Muscle of leg (tissue), 16 donors: ENCODE measurements at places on chromosomes 7 and 10. TPM values are rescaled to one million over a fixed set of nuclear protein-coding genes. Genes with fewer than 3 reads are reported as not detected.

- peaks cover 3% of the 10 kb centered on the region for H3K4me1 ChIP-seq
- DNase-seq, result no peak
- no peak overlapping the region for H3K27ac ChIP-seq
- no peak overlapping the region for H3K4me3 ChIP-seq
- no peaks in the 10 kb centered on the region for H3K27me3 ChIP-seq
Observed at GRCh38 chr10:1119027-1119426, 62.8 kb downstream of the WDR37 start.

DNA sequence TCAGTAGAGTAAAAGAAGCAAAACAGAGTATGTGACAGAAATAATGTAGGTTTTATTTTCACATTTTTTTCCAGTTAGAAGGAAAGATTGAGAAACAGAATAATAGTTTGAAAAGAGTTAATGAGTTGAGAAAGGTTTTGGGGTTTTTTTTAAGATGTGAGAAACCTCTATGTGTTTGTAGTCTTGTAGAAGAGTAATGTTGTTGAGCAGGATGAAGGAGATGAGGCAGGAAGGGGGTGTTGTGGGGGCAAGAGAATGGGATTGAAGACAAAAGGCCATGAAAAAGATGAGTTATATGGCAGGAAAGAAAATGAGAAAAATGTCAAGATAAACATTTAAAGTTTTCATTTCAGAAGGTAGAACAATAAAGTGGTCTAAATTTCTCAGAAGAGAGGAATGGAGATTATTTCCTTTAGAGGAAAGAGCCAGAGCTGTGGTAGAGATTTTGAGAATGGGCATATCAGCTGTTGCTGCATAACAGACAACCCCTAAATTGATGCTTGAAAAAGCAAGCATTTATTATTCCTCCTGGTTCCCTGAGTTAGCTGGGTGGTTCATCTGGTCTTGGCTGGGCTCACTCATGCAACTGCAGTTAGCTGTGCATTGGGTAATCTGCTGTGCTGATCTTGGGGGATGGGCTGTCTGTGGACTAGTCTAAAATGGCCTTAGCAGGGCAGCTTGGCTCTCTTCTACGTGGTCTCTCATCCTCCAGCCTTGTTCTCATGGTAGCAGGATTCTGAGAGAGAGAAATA is 27.1 kb downstream of the PCGF5 start:
- H3K36me3 ChIP-seq, result no peaks in the 10 kb centered on the region
- H3K4me3 ChIP-seq, result no peak overlapping the region
- H3K27ac ChIP-seq, result no peak overlapping the region
- no peaks in the 10 kb centered on the region for H3K4me1 ChIP-seq

GRCh38 chr10:34186745-34187144 is 628.4 kb downstream of the PARD3 start:
- no peaks in the 10 kb centered on the region for H3K27me3 ChIP-seq
- H3K4me1 ChIP-seq, result peaks cover 18% of the 10 kb centered on the region
- no peak for DNase-seq
- no peak overlapping the region for H3K4me3 ChIP-seq

- peaks cover 25% of the 10 kb centered on the region for H3K36me3 ChIP-seq
- H3K4me3 ChIP-seq, result peak overlapping the region; percentile 50
- H3K4me1 ChIP-seq, result peaks cover 34% of the 10 kb centered on the region
Observed at GRCh38 chr7:128869138-128869943, 6.7 kb downstream of the ATP6V1F start.

- H3K36me3 ChIP-seq, result no peaks in the 10 kb centered on the region
- no peaks in the 10 kb centered on the region for H3K4me1 ChIP-seq
- H3K27ac ChIP-seq, result no peak overlapping the region
- no peak overlapping the region for H3K4me3 ChIP-seq
Observed at GRCh38 chr7:45407730-45408408, 166.3 kb upstream of the ADCY1 start.

The EVX1 gene
- total RNA-seq, result not detected

The NEUROD6 gene
- 0.04 TPM for total RNA-seq

- no peak overlapping the region for H3K27ac ChIP-seq
- no peak for DNase-seq
- H3K27me3 ChIP-seq, result no peaks in the 10 kb centered on the region
- peaks cover 7% of the 10 kb centered on the region for H3K4me1 ChIP-seq
Observed at GRCh38 chr10:93921338-93921737, 27.6 kb downstream of the SLC35G1 start.

DNA sequence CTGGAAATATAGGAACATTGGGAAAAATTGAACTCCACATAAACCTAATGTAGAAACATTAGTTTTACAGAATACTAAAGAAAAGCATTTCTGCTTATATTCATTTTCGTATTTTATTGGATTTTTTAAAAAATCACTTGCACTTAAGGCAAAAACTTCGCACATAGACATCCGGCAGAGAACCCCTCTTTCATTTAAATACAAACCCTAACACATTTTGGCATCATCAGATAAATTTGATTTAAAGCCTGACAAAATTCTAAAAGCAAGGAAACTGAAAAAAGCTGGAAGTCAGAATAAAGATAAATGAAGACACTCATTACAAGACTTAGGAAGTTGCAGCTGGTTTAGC is 396 bp upstream of the EXOC4 start:
- no peak overlapping the region for H3K4me3 ChIP-seq
- DNase-seq, result no peak
- H3K36me3 ChIP-seq, result no peaks in the 10 kb centered on the region
- H3K27me3 ChIP-seq, result no peaks in the 10 kb centered on the region
- peaks cover 3% of the 10 kb centered on the region for H3K4me1 ChIP-seq
- H3K27ac ChIP-seq, result no peak overlapping the region

- no peaks in the 10 kb centered on the region for H3K27me3 ChIP-seq
- H3K27ac ChIP-seq, result no peak overlapping the region
- H3K4me3 ChIP-seq, result no peak overlapping the region
Observed at GRCh38 chr7:36942025-36942424, 217.7 kb upstream of the AOAH start.

- no peak overlapping the region for H3K27ac ChIP-seq
- H3K27me3 ChIP-seq, result no peaks in the 10 kb centered on the region
- no peak for DNase-seq
- H3K36me3 ChIP-seq, result peaks cover 4% of the 10 kb centered on the region
Observed at GRCh38 chr10:103911021-103911459, 6.9 kb downstream of the STN1 start.

- no peaks in the 10 kb centered on the region for H3K27me3 ChIP-seq
- H3K4me1 ChIP-seq, result peaks cover 9% of the 10 kb centered on the region
- DNase-seq, result no peak
- H3K27ac ChIP-seq, result no peak overlapping the region
- no peaks in the 10 kb centered on the region for H3K36me3 ChIP-seq
- H3K4me3 ChIP-seq, result no peak overlapping the region
Observed at GRCh38 chr7:99124751-99125504, 19.0 kb downstream of the SMURF1 start.

GRCh38 chr10:52491246-52491995 is 177.3 kb downstream of the DKK1 start:
- no peak overlapping the region for H3K4me3 ChIP-seq
- H3K27ac ChIP-seq, result no peak overlapping the region
- H3K4me1 ChIP-seq, result no peaks in the 10 kb centered on the region
- no peak for DNase-seq
- no peaks in the 10 kb centered on the region for H3K36me3 ChIP-seq

GRCh38 chr7:1073142-1073977 is 14.6 kb upstream of the GPER1 start:
- no peak overlapping the region for H3K27ac ChIP-seq
- no peaks in the 10 kb centered on the region for H3K36me3 ChIP-seq
- no peak for DNase-seq
- peaks cover 42% of the 10 kb centered on the region for H3K4me1 ChIP-seq
- no peak overlapping the region for H3K4me3 ChIP-seq

DNA sequence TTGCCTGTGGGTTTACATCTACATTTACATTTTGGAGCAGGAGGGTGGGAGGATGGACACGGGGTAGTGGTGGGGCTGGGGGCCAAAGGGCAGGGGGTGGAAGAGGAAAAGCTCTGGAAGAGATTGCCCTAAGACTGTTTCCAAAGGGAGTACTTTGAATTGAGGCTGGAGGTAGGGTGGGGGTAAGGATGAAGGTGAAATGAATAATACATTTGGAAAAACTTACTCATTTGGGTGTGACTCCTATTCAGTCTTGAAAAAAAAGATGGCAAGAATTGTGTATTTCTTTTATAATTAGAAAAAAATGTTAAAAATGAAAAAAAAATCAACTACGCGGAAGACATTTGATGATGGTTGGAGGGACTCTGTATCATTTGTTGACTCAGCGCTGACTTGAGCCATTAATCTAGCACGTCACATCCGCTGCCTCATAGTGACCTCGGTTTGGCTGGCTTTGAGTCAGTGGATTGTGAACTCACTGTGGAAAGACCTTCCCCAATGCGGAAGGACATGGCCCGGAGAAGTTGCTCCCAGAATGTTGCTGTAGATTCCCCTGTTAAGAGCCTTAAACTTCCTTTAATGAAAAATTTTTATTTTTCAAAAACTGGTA is 2.8 kb downstream of the FAM180A start:
- H3K27ac ChIP-seq, result no peak overlapping the region
- H3K27me3 ChIP-seq, result peaks cover 6% of the 10 kb centered on the region
- H3K4me1 ChIP-seq, result peaks cover 11% of the 10 kb centered on the region
- no peak overlapping the region for H3K4me3 ChIP-seq

GRCh38 chr7:158028971-158029370 is 558.7 kb downstream of the PTPRN2 start:
- no peak overlapping the region for H3K4me3 ChIP-seq
- DNase-seq, result no peak
- H3K27ac ChIP-seq, result no peak overlapping the region
- H3K27me3 ChIP-seq, result no peaks in the 10 kb centered on the region
- H3K4me1 ChIP-seq, result peaks cover 13% of the 10 kb centered on the region

DNA sequence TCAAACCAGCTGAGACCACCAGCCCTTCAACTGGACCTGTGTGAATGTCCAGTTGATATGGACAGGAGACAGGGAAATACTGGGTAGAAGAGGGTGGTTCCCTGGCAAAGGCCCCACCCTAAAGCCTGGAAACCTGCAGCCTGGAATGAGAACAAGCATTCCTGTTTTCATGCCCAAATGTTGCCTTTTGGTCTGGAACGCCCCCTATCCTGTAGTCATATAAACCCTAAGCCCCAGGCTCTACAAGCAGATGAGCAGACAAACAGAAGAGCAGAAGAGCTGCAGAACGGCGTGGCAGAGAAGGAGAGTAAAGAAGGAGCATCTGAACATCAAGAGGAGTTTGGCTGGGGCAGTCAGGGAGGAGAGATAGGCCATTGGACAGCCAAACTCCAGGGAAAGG is 38.4 kb downstream of the SYPL1 start:
- H3K36me3 ChIP-seq, result no peaks in the 10 kb centered on the region
- H3K27me3 ChIP-seq, result no peaks in the 10 kb centered on the region
- peaks cover 12% of the 10 kb centered on the region for H3K4me1 ChIP-seq
- no peak overlapping the region for H3K27ac ChIP-seq
- no peak overlapping the region for H3K4me3 ChIP-seq
- DNase-seq, result no peak

- no peak for DNase-seq
- no peaks in the 10 kb centered on the region for H3K4me1 ChIP-seq
- no peak overlapping the region for H3K4me3 ChIP-seq
- no peak overlapping the region for H3K27ac ChIP-seq
Observed at GRCh38 chr7:81162771-81163525, 244.1 kb upstream of the SEMA3C start.

DNA sequence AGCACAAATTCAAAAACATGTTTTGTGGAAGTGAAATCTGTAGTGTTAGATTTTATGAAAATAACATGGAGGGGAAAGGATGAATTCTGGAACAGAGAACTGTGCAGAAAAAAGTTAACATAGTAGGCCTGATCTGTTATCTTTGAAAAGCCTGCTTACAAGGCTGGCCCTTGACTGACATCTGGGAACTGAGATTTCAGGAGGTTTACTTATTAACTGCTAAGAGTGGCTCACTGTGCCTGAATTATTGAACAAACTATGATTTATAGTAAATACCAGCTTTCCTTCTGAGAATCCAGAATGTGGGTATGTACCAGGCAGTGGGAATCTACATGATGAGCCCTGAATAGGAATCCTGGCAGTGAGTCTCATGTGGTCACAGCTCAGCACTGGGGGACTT is 30.5 kb downstream of the NSUN6 start:
- H3K36me3 ChIP-seq, result peaks cover 3% of the 10 kb centered on the region
- no peak for DNase-seq
- H3K4me3 ChIP-seq, result no peak overlapping the region
- H3K27ac ChIP-seq, result no peak overlapping the region
- H3K27me3 ChIP-seq, result no peaks in the 10 kb centered on the region

DNA sequence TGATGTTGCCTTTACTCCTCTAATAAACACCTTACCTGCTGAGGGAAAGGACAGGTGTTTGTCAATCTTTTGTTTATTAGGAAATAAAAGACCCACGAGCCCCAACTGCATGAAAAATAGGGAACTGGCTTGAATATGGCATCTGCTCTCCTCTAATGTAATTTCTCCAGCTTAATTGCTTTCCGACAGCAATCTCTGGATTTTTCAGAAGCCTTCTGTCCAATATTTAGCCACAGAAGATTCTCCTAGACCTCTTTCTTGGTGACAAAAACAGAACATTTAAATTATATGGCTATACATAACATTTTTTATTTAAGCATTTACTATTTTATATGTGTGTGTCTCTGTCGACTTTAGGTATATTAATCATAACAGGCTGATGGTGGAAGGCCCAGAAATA is 317.4 kb upstream of the ADARB2 start:
- H3K27ac ChIP-seq, result no peak overlapping the region
- no peak for DNase-seq
- no peaks in the 10 kb centered on the region for H3K27me3 ChIP-seq
- H3K4me1 ChIP-seq, result no peaks in the 10 kb centered on the region
- no peak overlapping the region for H3K4me3 ChIP-seq
- no peaks in the 10 kb centered on the region for H3K36me3 ChIP-seq

GRCh38 chr10:21926358-21926925 is 77.1 kb downstream of the DNAJC1 start:
- H3K36me3 ChIP-seq, result no peaks in the 10 kb centered on the region
- H3K4me1 ChIP-seq, result no peaks in the 10 kb centered on the region
- H3K27ac ChIP-seq, result no peak overlapping the region
- DNase-seq, result no peak
- no peak overlapping the region for H3K4me3 ChIP-seq

DNA sequence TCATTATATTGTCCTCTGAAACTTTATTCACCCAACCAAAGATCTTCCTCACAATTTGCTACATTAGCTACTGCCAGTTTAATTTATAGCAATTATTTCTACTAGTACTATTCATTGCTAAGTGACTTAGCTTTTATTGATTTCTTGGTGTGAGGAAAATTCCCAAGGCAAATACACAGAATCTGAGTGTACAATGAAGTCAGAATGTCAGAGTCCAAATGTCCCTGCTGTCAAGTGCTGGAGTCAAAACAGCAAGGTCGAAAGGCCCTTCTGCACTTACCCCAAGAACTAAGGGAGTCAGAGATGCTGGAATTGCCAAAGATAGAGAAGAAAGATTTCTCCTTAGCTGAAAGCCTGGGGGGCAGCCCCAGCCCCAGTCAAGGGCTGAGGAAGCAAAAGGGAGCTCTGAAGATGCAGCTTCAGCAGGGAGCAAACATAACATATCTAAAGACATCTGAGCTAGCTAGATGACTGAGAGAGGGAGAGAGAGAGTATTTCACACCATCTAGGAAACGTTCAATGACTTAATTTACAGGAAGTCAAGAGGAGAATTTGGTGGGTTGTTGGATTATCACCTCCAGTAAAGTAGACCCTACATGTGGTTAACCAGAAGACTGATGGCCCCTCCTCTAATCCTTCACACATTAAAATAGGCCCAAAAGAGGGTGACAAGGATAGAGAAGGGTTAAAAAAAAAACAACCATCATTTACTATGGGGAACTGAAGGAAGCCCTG is 36.6 kb upstream of the SAMD8 start:
- no peak overlapping the region for H3K27ac ChIP-seq
- peaks cover 26% of the 10 kb centered on the region for H3K4me1 ChIP-seq
- H3K4me3 ChIP-seq, result no peak overlapping the region
- no peaks in the 10 kb centered on the region for H3K27me3 ChIP-seq
